Urinary bladder (tissue), 4 donors: ENCODE measurements at places on chromosomes 11 and 22. TPM values are rescaled to one million over a fixed set of nuclear protein-coding genes. Genes with fewer than 3 reads are reported as not detected.

The SAA2 gene
- total RNA-seq = not detected

The OR51B2 gene
- 1.7 TPM for total RNA-seq

The ANO1 gene
- 15.0 TPM for total RNA-seq

The OR10D3 gene
- total RNA-seq = not detected

The TRIM51 gene
- total RNA-seq = not detected

The MPPED2 gene
- total RNA-seq = 25.7 TPM

The ZNF74 gene
- 9.7 TPM for total RNA-seq

The MB gene
- 12.5 TPM for total RNA-seq

The UBQLNL gene
- total RNA-seq = 0.85 TPM

GRCh38 chr22:43446037-43446803 lies 34.4 kb downstream of the MPPED1 start:
- DNase-seq = no peak

GRCh38 chr11:75572744-75573143 lies 10.7 kb downstream of the SERPINH1 start:
- no peak for DNase-seq

- DNase-seq = no peak
Observed at GRCh38 chr11:34355726-34356125, 2.1 kb downstream of the ABTB2 start.

DNA sequence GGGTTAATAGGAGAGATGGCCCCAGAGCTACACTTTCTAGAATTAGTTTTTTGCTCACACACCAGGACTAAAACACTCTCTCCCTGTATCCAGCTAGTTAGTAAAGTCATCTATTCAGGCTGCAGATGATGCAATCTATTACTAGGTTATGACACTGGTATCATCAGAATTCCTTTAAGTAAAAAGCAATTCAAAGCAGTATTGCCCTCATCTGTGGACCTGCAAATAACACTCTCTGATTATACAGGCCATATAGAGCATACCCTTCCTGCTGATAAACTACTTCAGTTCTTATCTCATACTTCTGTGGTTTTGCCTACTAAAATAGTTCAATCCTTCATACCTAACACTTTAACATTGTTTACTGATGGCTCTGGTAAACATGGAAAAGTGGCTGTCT lies 13.5 kb upstream of the MTMR2 start:
- DNase-seq = no peak

GRCh38 chr22:24384131-24384530 lies 43.3 kb upstream of the ADORA2A start:
- no peak for DNase-seq

GRCh38 chr11:61980783-61981541 lies 13.5 kb upstream of the FTH1 start:
- DNase-seq = no peak

DNA sequence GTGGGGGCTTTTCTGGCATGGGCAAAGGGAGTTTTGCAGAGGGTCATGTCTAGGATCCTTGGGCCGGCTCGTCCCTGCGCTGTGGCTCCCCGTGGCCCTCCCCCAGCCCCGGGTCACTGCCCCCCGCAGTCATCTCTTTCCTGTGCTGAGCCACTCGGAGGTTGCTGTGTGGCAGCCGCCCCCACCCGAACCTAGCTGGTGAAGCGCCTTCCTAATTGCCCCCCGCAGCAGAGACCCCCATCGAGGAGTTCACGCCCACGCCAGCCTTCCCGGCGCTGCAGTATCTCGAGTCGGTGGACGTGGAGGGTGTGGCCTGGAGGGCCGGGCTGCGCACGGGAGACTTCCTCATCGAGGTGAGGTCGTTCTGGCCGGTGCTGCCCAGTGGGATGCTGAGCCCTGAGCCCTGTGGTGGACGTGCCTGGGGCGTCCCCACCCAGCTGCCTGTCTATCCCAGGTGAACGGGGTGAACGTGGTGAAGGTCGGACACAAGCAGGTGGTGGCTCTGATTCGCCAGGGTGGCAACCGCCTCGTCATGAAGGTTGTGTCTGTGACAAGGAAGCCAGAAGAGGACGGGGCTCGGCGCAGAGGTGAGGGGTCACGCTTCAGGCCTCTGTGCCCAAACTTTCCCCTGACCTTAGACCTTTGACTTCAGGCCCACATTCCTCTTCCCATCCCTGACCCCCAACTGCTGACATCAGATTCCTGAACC lies 32.0 kb downstream of the SHANK3 start:
- no peak for DNase-seq

DNA sequence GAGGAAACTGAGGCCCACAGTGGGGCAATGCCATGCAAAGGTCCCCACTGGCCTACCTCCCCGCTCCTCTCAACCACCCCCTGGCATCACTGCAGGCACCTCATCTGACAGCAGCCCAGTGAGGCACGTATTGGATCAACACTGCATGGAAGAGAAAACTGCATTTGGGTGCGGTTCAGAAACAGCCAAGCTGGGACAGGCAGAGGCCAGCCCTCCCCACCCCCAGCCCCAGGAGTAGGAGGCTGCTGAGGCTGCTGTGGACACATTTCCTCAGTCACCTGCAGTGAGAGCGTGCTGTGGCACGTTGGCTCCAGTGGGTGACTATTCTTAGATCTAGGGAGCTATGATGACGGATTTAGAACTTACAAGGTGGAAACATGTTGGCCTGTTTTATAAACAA lies 63.7 kb downstream of the KCNC1 start:
- DNase-seq = no peak

- DNase-seq = no peak
Observed at GRCh38 chr11:101866619-101867491, 48.0 kb upstream of the CEP126 start.

DNA sequence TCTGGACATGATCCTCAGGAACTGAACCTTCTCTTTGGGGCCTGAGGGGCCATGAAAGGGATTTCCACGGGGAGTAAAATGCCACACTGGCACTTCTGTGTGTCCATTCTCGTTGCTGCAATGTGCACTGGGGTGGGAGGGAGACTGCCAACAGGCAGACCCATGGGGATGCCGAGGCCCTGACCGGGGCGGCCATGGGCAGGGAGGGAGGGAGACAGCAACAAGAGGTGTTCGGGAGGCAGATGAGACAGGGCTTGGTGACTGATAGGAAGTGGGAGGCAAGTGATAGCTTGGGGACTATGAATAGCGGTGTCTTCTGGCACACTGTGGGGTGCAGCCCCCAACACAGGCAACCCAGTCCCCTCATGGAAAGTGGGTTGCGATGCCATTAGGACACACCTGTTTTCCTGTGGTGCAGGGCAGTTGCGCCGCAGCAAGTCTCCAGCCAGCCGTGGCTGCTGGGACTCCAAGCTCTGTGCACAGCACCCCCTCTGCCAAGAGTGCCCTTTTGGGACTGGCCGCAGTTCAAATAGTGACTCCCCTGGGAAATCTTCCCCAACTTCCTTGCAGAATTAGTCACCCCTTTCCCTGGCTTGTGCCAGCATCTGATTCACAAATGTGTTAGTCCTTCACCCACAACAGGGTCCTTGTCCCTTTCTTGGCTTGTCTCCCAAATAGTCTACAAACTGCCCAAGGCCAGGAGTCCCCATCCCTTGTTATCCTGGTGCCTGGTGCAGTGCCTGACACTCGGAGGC lies 88.8 kb downstream of the CHST1 start:
- no peak for DNase-seq

DNA sequence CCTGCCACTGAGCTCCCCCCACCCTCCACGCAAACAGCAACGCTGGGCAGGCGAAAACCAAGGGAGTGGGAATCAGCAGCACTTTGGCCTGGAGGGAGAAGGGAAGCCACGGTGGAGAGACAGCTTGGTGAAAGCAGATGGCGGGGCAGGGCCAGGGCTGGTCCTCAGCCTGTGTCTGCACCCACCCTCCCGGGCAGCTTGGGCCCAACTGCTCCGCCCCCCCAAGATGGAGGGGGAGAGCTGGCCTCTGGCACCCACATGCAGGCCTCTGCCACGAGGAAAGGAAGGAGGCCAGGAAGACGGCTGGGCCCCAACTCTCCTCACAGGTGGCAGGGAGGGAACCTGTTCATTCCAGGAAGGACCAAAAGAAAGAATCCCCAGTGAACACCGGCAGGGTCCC lies 17.8 kb downstream of the MAFF start:
- DNase-seq = no peak

DNA sequence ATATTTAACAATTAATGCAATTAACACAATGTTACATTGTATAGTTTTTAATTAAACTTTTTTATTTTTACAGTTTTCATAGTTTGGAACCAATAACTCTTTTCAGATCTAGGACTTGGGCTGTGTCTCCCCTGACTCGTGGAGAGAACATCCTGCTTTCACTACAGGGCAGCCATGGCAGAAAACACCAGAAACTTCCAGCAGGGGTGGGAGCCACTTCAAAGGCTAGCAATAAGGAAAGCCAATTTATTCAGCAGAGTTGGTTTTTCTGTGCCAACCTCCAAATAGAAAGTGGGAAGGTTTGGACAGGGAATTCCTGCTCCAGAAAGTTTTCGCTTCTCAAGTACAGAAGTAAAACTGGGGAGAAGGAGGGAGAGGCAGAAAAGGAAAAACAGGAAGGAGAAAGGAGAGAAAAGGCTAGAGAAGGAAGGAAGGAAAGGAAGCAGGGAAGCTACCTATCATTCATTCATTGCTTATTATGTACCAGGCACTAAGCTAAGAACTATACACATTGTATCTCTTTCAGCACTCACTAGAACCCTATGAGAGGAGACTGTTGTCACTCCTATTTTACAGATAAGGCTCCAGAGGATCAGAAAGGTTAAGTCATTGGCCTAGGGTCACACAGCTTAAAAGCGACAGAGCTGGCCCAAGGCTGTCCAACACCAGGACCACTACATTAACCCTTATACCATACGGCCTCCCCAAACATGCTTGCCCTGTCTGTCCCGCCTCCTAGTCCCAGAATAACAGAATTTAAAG lies 54.8 kb upstream of the CREB3L1 start:
- no peak for DNase-seq

- DNase-seq = no peak
Observed at GRCh38 chr11:121337078-121337477, 44.5 kb downstream of the SC5D start.
